Right forelimb (tissue), 1 donor: ENCODE measurements at places on chromosomes 11 and 22.
A peak's percentile ranks its signal among the peaks of the same experiment; 100 is the strongest.

DNA sequence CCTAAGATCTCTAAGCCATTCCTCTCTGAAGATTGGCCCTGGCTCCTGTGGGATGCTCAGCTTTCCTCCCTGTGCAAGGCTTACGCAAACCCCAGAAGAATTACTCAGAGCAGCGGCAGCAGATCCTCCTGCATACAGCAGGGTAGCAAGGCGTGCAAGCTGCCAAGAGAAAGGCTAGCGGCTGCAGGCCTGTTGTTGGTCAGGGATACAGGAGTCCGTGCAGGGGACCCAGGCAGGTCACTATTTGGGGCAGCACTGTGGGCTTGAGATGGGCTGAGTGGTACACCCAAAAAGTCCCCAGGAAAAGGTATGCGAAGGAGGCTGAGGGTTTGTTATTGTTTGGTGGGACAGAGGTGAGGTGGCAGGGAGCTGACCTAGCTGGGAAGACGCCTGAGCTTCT, 1.5 kb downstream of the GLB1L2 start:
- no peak for DNase-seq

DNA sequence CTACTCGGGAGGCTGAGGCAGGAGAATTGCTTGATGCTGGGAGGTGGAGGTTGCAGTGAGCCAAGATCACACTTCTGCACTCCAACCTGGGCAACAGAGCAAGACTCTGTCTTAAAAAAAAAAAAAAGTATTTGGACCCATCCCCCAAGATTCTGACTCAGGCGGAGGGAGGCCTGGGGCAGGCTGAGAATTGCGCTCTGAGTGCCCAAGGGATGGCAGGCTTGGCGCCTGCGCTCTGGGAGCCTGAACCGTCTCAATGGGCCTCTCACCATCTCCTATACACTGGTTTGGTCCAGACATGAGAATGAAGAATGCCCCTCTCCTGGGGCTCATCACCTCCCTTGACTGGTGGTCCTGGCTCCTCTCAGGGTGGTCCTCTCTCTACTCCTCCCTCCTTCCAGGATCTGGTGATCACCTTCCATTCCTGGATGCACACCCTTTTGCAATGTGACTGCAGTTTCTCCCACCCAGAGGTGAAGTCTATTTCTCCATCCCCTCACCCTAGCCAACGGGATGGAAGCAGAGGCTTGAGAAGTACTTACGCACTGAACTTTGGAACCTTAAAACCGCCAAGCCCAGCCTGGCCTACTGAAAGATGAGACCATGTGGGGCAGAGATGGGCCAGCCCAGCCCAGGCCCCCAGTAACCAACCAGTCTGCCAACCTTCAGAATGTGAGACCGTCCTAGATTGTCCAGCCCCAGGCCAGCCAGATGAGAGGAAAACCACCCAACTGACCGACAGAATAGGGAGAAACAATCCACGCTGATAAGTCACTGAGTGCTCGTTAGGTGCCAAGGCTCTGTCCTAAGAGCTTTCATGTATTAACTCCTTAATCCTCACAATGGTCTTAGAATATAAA, 4.9 kb downstream of the POLR3H start:
- no peak for DNase-seq

DNA sequence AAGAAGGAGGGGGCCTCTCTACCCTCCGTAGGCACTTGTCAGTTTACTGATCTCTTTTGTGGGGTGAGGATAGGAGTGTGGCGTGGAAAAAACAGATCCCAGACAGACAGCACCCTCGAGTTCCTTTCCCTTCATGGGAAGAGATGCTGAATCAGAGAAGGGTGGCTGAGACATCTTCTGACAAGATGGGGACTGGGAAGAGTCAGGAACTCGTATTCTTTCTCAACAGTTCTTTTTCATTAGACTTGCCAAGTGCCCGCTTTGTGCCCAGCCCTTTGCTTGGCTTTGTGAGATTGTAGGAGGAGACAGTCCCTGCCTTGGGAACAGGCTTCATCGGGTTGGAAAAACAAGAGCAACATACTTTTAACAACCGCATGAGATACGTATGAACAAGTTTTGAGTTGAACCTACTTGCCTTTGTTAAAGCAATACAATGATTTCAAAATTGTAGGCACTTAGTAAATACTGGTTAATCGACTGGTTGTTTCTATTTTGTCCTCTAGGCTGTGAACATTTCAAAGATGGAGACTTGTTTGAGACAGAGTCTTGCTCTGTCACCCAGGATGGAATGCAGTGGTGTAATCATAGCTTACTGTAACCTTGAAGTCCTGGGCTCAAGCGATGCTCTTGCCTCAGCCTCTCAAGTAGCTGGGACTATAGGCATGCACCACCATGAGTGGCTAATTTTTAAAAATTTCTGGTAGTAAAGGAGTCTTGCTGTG, 1.1 kb downstream of the RRM1 start:
- no peak for DNase-seq

GRCh38 chr22:50613291-50613981, 12.8 kb downstream of the MAPK8IP2 start:
- DNase-seq = no peak

DNA sequence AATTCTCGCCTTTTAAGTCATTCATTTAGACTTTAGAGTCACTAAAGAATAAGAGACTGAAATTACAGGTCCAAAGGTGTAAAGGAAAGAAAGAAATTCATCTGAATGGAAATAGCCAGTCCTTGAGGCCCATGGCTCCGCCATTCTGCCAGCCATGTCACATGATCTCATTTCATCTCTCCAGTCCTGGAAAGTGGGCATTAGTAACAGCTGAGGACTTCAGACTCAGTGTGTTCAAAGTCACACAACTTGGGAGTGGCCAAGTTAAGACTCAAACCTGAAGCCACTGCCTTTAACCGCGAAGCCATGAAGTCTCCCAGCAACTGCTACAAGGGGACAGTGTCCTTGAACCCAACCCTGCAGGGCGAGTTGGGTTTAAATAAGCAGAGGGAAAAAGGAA, 103.7 kb downstream of the PRR5L start:
- DNase-seq = no peak

- DNase-seq = no peak
These were observed 2.9 kb upstream of the HTATIP2 start for GRCh38 chr11:20360650-20361049.

GRCh38 chr22:23862103-23862502, 4.4 kb downstream of the SLC2A11 start:
- no peak for DNase-seq

- DNase-seq = no peak
These were observed 793.5 kb upstream of the CNTN5 start for GRCh38 chr11:98227278-98227677.

DNA sequence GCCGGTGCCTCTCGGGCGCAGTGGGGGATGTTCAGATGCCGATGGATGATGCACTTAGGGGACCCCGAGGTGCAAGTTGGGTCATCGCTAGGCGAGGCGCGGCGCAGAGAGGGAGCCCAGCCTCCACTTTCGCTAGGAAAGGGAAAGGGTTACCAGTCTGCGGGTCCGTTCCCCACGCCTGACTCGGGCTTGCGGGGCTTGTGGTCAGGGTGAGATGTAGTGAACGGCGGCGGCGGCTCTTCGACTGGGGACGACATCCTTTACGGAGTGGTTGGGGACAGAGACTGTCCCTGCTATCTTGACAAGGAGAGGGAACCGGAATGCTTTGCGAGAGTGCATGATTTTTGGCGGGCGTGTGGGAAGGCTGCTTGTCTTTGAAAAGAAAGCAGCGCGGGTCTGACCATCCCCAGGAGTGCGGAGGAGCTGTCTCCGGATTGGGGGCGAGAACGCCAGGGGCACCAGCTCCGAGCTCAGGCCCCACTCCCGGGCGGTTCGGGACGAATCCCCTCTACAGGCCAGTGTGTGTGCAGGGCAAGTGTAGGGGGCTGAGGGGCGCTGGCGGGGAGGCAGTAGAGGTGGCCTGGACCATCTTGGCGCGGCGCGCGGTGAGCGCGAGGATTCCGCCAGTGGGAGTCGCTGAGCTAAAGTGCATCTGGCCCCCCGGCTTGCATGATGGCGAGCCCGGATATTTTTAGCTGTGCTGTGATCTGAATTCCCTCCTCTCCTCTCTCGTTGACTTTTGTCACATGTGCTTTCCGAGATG, 1.1 kb downstream of the FAT3 start:
- peak; percentile 74 for DNase-seq

DNA sequence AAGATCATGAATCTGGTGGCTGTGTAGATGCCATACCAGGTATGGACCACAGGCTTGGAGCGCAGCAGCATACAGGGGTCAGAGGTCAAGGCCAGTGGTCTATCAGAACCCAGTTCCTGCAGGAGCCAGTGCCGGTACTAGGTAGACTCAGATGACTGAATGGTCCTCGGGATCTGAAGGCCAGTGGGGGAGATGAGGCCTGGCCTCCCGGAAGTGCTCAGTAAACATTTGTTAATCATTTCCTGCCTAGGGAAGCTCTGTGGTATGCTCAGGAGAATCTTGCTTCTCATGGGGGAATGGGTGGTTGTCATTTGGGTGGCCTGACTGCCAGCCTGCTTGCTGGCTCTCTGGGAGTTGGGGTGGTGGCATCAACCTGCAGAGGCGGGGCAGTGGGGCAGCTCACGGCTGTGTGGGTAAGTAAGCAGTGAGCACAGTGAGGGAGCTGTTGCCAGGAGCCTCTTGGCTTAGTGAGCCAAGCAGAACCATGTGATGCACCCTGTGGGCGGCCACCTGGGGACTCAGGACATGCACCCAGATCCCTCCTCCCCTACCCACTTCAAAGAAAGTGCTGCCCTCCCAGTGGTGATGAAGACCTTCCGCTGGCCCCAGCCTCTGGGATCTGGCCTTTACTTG, 33.0 kb downstream of the PTPRJ start:
- DNase-seq = no peak

GRCh38 chr22:42637555-42637954, 2.8 kb downstream of the ATP5MGL start:
- no peak for DNase-seq

DNA sequence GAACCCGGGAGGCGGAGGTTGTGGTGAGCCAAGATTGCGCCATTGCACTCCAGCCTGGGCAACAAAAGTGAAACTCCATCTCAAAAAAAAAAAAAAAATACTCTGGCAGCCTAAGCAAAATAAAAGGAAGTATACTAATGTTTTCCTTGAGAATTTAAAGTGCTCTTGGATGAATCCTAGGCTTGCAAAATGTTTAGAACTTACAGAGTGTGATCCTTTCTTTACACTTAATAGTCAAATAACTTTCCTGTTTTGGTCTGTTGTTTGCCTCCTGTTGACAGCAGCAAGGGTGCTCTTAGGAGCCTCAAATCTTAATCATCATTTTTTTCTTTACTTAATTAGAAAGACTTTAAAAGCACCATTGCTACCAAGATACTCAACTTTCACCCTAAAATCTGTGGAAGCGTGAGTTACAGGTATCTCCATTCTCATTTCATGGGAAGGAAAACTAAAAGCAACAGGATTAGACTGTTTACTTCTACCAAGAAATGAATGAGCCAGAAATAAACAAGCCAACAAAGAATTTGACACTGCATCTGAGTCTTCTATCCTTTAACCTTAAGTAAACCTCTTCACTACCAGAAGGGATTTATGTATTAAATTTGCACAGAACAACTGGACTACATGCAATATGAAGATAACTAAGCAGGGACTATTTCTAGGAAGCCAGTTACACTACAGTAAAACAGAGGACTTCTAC, 38.7 kb upstream of the CRTAM start:
- no peak for DNase-seq

- DNase-seq = no peak
These were observed 20.3 kb upstream of the ZC3H12C start for GRCh38 chr11:110072930-110073329.

DNA sequence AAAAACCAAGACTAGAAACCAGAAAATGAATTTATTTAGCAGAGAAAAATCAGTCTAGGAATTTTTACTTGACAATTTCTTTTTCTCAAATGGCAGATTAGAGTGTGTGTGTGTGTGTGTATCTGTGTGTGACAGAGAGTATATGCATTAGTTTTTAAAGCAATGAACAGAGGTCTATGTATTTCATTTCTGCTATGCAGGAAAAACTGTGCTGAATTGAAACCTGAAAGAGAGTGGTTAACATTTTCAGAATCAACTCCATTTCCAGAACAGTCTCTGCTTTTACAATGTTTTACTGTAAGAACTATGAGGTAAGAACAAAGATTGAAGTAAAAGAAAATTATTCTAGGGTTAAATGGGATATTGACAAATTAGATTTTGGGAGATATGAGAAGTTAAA, 114.8 kb downstream of the GRM5 start:
- DNase-seq = no peak

DNA sequence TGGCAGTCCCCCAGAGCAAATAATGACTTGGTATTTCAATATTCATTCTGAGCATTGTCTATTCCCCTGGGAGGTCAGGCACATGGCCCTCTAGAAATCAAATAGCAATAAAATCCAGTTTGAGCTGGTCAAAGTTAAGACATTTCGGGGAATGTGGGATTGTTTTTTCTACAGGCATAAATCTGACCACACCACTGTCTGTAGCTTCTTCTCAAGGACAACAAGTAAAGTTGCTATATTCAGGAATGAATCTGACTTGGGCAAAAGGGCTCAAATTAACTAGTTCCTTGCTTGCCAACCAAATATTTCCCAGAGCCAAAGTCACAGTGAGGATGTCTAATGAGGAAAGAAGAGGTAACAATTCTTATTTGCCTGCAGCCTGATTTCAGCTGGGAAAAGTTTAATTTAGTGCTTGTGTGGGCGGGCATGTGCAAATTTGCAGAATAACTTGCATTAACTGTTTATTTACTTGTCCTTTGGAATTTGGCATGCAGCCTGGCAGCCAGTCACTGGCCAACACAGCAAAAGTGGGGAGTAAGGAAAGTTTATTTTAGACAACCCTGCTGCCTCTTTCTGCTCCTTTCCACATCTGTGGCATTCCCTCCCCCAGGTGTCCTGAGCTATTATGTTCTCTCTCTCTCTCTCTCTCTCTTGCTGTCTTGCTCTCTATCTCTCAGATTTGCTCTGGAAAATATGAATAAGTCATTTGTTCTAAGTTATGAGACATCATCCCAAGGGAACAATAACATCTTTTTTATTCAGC, 51.2 kb upstream of the ARHGAP20 start:
- peak; percentile 63 for DNase-seq

DNA sequence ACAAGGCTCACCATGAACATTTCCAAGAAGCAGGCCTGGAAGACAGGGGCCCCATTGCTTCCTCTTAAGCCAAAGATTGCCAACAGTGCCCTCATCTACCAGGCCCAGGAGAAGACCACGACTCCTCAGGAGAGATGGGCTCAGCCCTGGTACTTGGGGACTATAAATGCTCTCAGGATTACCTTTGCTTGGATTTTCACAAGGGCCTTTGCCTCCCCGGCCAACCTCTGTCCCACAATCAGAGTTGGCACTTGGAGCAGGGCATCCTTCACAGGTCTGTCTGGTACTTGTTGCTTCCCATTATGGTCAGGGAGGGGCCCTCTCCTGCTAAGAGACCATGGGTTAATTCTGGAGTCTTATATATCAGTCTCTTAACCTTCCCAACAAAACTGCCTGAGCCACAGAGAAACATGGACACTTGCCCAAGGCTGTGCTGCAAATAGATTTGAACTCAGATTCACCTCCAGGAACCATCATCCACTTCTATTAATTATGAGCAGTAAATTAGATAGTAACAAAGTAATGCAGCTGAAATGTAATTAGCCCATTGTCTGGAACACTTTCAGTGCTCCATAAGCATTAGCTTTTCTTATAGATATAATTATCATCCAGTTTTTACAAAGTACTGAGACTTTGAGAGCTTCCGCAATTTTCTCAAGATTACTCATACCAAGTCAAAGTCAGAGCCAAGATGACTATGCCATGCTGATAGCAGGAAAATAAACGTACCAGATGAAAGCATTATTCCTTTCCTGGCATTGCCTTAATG, 33.5 kb downstream of the POU2AF3 start:
- no peak for DNase-seq
